ENCODE measurements at places on chromosomes 11 and 22.

- no peak for DNase-seq
Observed at GRCh38 chr11:72294616-72295395, 50.8 kb upstream of the PHOX2A start.

DNA sequence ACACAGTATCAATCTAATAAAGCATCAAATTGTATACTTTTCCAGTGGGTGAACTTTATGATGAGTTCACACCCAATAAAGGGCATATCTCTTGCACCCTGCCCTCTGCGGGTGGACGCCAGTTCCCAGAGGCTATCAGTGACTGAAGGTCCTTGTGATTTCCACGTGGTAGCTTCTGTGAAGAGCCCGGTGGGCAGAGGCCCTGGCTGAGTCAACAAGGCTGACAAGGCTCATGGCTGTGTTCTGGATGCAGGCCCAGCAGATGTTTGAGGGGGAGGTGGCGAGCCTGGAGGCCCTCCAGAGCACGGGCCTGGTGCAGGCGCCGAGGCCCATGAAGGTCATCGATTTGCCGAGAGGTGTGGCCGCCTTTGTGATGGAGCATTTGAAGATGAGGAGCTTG, 71.4 kb downstream of the PIWIL3 start:
- DNase-seq, result no peak

DNA sequence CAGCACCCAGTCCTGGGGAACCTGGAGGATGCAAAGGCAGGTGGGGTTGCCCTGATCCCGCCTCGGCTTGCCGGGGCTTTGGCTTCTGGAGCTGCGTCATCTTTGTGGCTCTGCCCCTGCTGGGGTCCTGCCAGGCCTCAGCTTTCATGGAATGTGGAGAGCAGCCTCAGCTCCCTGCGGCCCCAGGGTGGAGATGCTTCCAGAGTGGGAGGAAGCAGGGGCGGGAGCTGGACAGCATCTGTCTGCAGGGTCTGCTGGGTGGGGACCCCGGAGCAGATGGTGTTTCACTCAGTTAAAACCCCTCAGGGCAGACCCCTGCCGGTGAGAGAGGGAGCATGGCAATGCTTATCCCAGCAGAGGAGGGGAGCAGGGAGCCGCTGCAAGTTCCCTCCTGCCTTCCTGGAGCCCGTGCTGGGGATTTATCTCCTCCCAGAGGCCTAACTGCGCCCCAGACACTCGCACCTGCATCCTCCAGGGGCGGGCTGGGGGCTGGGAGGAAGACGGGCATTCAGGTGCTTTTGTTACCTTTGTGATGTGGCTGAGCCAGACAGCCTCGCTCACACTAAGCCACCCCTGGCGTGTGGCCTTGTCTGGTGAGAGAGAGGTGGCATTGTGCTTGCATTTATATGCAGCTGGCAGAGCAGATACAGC, 15.7 kb downstream of the GRIK4 start:
- DNase-seq, result no peak

DNA sequence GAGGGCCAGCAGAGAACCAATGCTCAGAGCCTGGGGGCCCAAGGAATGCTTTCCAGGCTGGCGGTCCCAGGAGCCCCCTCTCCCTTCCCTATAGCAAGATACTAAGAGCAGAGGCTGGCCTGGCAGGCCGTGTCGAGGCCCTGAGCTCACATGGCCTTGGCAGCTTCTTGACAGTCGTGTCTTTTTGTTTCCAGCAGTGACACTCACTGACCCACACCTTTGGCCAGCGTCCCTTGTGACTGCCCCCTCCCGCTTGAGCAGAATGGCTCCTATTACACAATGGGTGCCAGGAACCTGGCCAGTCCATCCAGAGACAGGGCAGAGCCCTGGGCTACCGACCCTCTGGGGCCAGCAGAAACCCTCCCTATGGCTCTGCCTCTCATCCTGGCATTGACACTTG, 6.4 kb upstream of the CCND1 start:
- no peak for DNase-seq

DNA sequence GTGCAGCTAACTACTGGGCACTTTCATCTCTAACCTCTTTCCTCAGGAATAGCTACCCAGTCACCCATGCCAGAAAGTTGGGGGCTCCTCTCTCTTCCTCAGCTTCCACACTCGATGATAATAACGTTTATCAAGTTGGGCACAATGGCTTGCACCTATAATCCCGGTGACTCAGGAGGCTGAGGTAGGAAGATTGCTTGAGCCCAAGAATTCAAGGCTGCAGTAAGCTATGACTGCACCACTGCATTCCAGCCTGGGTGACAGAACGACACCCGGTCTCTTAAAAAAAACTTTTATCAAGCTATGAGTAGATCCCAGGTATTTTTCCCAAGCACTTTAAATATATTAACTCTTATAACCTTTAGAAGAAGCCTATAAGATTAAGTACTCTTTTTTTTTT, 2.0 kb downstream of the SF3A1 start:
- no peak for DNase-seq

DNA sequence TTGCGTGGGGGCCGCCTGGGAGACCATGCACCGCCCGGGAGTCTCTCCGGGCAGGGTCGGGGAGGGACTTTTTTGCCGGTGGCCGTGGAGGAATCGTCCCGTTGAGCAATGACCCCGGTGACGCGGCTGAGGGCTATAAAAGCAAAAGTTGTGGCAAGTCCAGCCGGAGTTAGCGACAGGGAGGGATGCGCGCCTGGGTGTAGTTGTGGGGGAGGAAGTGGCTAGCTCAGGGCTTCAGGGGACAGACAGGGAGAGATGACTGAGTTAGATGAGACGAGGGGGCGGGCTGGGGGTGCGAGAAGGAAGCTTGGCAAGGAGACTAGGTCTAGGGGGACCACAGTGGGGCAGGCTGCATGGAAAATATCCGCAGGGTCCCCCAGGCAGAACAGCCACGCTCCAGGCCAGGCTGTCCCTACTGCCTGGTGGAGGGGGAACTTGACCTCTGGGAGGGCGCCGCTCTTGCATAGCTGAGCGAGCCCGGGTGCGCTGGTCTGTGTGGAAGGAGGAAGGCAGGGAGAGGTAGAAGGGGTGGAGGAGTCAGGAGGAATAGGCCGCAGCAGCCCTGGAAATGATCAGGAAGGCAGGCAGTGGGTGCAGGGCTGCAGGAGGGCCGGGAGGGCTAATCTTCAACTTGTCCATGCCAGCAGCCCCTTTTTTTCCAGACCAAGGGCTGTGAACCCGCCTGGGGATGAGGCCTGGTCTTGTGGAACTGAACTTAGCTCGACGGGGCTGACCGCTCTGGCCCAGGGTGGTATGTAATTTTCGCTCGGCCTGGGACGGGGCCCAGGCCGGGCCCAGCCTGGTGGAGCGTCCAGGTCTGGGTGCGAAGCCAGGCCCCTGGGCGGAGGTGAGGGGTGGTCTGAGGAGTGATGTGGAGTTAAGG, at the start of gene NEAT1:
NEAT1 (plus strand) TSS at position 166 of the 883 bp plus-strand sequence.
- peak; percentile 98 for DNase-seq

DNA sequence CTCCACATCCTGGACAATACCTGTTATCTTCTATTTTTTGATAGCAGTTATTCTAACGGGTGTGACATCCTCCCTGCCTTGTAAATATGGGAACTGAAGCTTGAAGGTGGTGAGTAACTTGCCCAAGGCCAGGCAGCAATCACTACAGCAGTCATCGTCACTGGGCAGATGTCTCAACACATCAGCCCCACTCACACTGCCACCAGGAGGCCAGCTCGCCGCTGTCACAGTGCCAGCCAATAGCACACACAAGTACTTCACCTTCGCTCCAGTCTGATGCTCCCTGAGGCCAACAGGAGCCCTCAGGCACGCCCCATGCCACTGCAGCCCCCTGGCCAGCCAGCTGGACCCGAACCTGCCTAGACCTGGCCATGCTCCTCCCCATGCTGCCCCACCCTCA, 4.9 kb upstream of the TTLL1 start:
- no peak for DNase-seq

All from tibial artery (tissue), 4 donors.